D341Med (cell line): ENCODE measurements at places on chromosomes 3 and 15.

GRCh38 chr3:121155028-121155427 is 247.0 kb downstream of the STXBP5L start:
- no peak for DNase-seq

DNA sequence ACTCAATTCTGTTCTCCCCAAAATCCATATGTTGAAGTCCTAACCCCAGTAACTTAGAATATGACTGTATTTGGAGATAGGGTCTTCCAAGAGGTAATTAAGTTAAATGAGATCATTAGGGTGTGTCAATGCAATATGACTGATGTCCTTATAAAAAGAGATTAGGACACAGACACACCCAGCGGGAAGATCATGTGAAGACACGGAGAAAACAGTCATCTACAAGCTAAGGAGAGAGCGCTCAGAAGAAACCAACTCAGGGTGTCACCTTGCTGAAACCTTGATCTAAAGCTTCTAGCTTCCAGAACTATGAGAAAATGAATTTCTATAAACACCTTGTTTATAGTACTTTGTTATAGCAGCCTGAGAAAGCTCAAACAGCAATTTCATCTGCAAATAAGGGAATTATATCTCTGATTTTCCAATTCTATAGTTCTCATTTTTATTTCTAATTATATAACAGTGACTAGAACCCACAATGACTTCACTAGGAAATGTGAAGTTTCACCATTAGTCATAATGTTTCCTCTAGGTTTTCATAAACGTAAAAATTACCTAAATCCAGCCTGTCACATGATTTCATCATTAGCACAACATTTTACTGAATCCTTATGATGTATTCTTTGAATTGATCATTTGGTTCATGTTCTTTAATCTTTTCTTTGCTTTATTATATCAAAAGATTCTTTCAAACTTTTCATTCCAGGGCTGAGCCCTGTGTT is 459.1 kb upstream of the MDFIC2 start:
- no peak for DNase-seq

GRCh38 chr3:136197159-136197793 is 1.1 kb upstream of the MSL2 start:
- no peak for DNase-seq

GRCh38 chr3:136465296-136465695 is 215.2 kb downstream of the PCCB start:
- no peak for DNase-seq

DNA sequence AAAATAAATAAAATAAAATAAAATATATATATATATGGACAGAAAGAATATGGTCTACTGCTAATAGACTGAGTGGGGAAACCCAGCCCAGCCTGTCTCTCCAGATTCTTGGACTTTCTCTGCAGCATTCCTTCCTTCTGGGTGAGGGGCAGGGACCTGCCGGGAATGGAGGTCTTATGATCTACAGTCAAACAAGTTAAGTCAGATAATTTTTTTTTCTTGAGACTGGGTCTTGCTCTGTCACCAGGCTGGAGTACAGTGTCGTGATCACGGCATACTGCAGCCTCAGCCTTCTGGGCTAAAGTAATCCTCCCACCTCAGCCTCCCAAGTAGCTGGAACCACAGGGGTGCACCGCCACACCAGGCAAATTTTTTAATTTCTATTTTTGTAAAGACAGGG is 33.5 kb upstream of the ZNF774 start:
- DNase-seq = no peak

DNA sequence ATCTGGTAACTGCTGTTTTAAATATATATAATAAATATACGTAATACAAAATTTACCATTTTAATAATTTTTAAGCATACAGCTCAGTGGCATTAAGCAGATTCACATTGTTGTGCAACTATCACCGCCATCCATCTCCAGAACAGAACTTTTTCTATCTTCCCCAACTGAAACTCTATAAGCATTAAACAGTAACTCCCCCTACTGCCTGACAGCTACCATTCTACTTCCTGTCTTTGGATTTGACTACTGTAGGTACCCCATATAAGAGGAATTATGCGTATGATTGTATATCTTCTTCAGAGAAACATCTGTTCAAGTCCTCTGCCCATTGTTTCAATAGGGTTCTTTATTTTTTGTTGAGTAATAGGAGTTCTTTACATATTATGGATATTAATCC is 36.8 kb downstream of the EID1 start:
- no peak for DNase-seq

DNA sequence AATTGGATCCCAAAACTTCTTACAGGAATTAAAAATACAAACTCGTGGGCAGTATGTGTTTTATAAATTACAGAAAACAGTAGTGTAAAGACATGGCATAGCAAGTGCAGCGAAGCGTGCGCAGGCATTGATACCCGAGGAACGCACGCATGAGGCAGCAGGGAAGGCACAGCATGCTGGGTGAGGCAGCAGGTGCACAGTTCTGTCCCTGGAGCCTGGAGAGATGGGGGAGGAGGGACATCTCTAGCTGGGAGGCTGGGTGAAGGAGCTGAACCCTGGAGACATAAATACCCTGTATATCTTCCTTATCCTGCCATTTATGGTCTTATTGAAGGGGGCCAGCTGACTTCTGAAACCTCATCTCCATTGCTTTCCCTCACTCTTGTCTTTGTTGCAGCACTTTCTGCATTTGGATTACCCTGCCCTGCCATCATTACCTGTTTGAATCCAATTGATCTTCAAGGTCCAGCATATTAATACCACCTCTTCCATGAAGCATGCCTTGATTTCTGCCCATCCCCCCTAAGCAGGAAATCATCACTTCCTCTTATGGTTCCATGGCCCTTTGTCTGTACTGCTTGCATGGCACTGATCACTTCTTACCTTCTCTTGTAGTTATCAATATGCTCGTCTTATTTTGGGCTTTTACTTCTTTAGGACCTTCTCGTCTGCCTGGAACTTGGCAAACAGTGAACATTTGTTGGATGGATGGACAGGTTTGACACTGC is 20.5 kb downstream of the LPP start:
- DNase-seq = no peak

DNA sequence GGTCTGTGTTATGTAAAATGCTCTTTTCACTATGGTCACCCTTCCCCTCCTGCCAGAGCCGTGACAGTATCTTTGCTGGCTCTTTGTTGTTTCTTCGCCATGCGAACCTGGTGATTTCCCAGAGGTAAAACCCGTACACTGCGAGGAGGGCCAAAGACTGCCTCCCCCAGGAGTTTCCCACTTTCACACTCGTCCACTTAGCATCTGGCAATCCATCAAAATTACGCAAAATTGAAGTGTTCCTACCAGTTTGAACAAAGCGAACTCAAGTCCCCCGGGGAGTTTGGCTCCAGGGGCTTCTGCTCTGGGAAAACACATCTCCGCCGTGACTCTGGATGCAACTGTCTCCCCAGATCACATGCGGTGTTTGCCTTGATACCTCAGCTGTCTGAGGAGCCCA is 239.9 kb downstream of the FAM43A start:
- no peak for DNase-seq

DNA sequence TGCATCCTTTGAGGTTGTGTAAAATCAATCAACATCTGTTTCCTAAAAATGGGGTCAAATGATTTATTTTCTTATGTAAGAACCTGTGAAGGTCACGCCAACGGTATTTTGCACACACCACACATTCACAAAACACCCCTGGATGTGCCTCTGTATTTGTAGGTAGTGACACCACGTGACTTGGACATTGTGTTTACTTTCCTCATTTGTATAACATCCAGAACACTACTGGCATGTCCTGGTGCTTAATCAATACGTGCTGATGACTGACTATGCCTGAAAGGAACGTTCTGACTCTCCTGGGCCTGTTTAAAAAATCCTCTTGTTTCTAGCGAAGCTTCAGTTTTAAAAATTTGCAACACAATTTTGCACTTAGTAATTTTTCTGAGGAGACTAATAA is 3.4 kb upstream of the TAFA4 start:
- DNase-seq = no peak

DNA sequence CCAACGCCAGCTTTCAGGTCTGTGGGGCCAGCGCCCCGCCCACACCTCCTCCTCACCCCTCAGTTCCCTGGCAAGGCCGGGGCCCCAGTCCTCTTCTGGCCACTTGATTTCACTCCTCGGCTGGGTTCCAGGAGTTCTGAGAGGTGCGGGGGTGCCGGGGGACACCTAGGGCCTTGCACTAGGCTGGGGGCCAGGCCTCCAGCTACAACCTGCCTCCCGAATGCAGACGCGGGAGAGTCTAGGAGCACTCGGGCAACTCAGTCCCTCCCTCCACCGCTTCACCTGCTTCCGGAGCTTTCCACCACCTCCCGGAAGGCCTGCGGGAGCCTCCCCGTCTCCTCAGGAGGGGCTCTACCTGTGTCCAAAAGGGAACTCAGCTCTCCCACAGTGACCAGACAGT is 35.6 kb downstream of the TNK2 start:
- DNase-seq = no peak

DNA sequence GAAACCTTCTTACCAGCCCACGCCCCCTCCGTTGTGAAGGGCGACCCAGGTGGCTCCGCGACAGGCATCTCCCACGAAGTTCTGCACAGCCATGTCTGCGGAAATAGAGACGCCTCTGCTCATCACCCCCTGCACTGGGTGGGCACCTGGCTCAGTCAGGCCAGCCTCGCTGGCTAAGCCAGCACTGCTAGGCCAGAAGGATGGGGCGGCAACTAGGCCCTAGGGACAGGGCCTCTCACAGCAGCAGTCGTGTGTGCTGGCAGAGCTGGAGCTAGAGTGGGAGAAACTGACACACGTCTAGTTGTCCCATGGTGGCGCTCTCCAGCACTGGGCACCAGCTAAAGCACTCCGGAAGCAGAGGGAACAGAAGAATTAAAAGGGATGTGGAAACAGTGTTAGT is 12.5 kb upstream of the ZXDC start:
- DNase-seq = no peak

DNA sequence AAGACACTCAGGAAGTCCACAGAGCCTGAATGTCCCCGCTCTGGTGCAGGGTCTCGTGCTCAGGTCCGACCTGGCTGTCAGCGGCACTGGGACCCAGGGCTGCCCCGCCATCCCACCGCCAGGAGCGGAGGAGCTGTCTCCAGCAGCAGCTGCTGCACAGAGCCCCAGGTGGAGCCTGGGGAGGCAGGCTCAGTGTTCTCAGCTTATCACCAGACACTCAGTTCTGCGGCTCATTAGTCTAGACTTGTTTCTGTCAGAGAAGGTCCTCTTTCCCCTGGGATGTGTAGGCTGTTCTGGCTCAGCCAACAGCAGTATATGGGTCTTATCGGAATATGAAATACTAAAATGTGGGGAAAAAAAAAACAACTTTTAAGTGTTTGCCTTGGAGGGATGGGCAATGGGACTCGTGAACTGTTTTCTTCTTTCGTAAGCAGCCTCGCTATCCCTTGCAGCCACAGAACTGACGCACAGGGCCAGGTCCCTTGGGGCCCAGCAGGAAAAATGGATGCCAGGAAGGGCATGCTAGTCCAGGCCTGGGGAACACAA is 75.9 kb downstream of the KLF13 start:
- DNase-seq = peak; percentile 65

DNA sequence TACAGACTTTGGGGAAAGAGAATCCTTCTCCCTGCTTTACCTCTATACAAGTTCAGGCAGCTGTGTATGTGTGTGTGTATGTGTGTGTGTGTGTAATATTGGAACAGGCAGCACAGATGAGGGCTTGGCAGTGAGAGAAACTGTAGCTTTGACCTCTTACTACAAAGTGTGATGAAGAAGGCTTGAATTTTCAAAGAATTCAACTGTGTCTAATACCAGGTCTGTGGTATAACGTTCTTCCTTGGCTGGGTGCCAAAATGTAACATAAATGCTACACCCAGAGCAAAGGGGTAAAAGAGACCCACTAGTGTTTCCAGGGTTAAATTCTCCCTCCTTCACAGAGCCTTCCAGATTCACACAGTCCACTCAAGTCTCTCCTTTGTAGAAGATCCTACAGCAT is 51.1 kb downstream of the CHST2 start:
- no peak for DNase-seq
